ENCODE measurements at places on chromosomes 16 and 17.

DNA sequence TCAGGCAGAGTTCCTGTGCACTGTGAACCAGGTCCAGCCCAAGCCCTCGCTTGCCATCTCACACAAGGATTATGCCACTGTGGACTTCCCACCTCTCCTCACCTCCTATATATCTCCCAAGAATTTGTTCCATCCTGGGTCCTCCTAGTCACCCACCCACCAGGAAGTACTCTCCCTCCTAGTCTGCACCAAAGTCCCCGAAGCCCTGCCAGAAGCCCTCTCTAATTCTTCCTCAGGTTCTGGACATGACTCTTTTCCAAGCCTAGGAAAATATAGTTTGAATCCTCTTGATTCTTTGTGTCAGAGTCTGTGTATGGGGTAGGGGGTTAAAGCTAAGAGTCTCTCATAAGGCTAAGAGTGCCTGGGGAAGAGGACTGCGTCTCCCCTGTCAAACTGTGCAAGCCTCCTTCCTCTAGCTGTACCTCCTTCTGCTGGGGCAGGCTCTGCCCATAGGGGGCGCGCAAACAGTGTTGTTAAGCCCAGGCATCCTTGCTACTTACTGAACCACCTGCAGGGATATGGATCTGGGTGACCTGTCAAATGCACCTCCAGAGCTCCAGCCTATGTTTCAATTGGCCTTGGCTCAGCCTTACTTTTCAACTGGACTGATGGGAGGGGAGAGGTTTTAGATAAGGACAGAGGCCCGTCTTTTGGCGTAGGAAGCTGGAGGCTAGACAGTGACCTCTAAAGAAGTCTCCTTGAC, 16.6 kb upstream of the DLX4 start:
- no peak overlapping the region for H3K4me3 ChIP-seq
- DNase-seq = peak; percentile 59
- H3K27me3 ChIP-seq = peaks cover 36% of the 10 kb centered on the region
- no peak overlapping the region for H3K27ac ChIP-seq
- no peaks in the 10 kb centered on the region for H3K36me3 ChIP-seq
- H3K4me1 ChIP-seq = peaks cover 23% of the 10 kb centered on the region

DNA sequence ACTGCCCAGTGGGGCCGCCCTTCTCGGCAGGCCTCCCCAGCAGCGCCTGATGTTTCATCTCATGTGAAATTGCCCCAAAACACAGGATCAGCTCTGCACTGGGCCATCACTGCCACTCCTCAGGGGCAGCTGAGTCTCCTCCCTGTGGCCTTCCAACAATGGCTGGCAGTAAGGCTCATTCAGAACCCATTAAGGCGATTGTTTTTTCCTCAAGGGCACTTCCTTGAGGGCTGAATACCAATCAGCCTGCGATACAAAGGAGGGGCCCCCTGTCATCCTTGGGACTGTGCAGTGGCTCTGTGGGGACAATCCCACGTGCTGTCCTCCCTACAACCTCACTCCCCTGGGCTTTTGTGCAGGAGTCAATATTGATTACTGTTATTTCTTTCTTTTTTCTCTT, 47.5 kb downstream of the XYLT1 start:
- no peaks in the 10 kb centered on the region for H3K27me3 ChIP-seq
- no peak overlapping the region for H3K27ac ChIP-seq
- no peaks in the 10 kb centered on the region for H3K4me1 ChIP-seq
- H3K4me3 ChIP-seq = no peak overlapping the region
- DNase-seq = no peak

DNA sequence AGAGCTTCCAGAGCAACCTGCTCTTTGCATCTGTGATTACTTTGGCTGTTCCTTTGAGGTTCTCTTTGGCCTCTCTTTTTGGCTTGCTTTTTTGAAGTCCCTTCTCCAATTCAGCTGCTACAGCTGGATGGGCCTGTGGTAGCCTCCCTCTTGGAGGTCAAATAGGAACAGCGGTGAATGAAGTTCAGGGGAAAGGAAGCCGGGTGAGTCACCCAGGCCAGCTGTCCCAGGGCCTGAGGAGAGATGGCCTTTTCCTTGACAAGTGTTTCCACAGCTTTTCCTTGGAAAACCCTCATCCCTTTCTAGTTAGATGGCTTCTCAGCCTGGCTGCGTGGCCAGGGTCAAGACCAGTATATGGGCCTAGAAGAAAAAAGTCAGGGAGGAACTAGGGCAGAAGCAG, 103.1 kb downstream of the STX8 start:
- H3K36me3 ChIP-seq = no peaks in the 10 kb centered on the region
- H3K4me3 ChIP-seq = no peak overlapping the region
- DNase-seq = peak; percentile 78
- no peaks in the 10 kb centered on the region for H3K27me3 ChIP-seq

DNA sequence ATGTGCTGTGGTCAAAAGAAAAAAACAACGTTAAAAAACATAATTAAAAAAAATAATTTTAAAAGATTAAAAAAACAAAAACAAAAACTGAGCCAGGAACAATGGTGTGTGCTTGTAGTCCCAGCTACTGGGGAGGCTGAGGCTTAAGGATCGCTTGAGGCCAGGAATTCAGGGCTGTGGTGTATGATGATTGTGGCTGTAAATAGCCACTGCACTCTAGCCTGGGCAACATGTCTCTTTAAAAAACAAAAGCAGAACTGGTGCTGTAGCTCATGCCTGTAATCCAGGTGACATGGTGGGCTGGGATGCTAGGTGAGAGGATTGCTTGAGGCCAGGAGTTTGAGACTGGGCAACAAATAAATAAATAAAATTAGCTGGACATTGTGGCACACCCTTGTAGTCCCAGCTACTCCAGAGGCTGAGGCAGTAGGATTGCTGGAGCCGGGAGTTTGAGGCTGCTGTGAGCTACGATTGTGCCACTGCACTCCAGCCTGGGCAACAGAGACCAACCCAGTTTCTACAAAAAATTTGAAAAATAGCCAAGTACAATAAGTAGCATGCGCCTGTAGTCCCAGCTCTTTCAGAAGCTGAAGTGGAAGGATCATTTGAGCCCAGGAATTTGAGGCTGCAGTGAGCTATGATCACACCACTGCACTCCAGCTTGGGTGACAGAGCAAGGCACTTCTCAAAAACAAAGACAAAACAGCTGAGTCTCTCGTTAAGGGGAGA, 43.6 kb downstream of the NFATC3 start:
- DNase-seq = peak; percentile 28
- no peak overlapping the region for H3K4me3 ChIP-seq
- peaks cover 4% of the 10 kb centered on the region for H3K36me3 ChIP-seq
- H3K27me3 ChIP-seq = no peaks in the 10 kb centered on the region
- peaks cover 4% of the 10 kb centered on the region for H3K4me1 ChIP-seq

DNA sequence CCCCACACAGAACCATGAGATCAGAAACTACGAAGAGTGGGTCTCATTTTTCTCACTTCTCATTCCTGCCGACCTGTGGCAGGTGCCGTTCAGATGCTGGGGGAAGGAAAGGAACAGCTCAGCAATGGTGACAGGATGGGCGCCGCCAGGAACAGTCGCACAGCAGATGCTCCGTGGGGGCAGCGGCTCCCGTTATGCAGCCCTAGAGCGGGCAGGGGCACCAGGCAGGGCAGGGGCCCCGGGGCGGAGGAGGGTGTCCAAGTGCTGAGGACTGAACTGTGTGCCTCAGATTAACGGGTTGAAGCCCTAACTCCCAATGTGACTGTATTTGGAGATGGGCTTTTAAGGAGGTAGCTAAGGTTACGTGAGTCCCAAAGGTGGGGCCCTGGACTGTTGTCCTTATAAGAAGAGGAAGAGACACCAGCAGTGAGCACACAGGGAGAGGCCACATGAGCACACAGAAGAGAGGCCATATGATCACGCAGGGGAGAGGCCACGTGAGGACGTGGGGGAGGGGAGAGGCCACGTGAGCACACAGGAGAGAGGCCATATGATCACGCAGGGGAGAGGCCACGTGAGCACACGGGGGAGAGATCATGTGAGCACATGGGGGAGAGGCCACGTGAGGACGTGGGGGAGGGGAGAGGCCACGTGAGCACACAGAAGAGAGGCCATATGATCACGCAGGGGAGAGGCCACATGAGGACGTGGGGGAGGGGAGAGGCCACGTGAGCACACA, 95.7 kb upstream of the METRNL start:
- no peak overlapping the region for H3K4me3 ChIP-seq
- no peak for DNase-seq
- peaks cover 14% of the 10 kb centered on the region for H3K4me1 ChIP-seq
- no peak overlapping the region for H3K27ac ChIP-seq

- peaks cover 27% of the 10 kb centered on the region for H3K36me3 ChIP-seq
- H3K4me3 ChIP-seq = no peak overlapping the region
- H3K27me3 ChIP-seq = peaks cover 4% of the 10 kb centered on the region
- H3K27ac ChIP-seq = peak overlapping the region; percentile 88
- H3K4me1 ChIP-seq = peaks cover 49% of the 10 kb centered on the region
Observed at GRCh38 chr16:11140098-11140375, 116.0 kb downstream of the SOCS1 start.

GRCh38 chr17:31467502-31468256, 76.2 kb downstream of the RAB11FIP4 start:
- H3K4me3 ChIP-seq = no peak overlapping the region
- DNase-seq = no peak
- peaks cover 6% of the 10 kb centered on the region for H3K4me1 ChIP-seq
- no peak overlapping the region for H3K27ac ChIP-seq
- no peaks in the 10 kb centered on the region for H3K36me3 ChIP-seq
- peaks cover 25% of the 10 kb centered on the region for H3K27me3 ChIP-seq

DNA sequence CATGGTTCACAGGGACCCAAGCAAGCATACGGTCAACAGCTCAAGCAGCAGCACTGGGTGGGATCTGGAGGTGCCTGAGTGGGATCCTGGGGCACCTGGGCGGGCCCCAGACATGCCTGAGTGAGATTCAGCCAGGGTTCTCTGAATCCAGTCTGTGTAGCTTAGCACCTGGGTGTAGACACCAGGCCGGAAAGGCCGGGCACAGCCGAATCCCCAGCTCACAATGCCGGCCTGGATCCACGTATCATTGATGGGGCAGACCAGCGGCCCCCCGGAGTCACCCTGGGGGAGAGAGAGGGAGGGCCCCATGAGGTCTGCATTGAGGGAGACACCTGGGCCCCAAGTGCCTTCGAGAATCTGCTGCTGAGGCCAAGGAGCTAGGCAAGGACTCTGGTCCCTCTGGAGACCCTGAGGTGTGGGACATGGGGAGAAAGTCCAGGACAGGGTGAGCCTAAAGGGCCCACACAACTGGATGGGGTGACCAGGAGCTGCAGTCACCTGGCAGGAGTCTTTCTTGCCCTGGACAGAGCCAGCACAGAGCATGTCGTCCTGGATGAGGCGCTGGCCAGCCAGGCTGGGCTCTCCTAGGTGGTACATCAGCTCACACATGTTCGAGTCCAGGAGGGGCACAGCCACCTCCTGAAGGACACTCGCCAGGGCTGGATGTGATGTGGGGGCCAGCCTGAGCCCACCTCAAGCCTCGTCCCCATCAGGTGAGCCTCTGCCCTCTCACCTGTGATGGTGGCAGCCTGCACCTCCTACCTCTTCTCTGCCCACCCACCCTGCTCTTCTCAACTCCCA, 9.7 kb downstream of the ZG16B start:
- no peak for DNase-seq
- H3K27ac ChIP-seq = no peak overlapping the region
- H3K36me3 ChIP-seq = no peaks in the 10 kb centered on the region
- no peak overlapping the region for H3K4me3 ChIP-seq
